ENCODE measurements at places on chromosomes 4 and X.

DNA sequence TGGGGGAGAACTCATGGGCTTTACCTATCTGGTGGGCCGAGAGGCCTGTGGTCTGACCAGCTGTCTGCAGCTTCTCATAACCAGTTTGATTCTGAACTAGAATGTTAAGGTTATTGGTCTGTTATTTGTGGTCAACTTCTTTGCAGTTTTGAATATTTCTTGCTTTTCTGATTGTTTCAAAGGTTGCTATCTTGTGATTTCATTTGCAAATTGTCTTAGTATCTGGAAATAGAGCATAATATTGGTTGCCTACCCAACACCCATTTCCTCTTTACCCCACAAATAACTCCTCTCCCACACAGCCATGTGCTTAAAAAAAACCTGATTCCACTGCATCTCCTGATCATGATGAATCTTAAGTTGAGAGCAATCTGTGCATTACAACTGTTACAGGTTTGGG is 39.1 kb upstream of the BMP2K start:
- no peak for DNase-seq

DNA sequence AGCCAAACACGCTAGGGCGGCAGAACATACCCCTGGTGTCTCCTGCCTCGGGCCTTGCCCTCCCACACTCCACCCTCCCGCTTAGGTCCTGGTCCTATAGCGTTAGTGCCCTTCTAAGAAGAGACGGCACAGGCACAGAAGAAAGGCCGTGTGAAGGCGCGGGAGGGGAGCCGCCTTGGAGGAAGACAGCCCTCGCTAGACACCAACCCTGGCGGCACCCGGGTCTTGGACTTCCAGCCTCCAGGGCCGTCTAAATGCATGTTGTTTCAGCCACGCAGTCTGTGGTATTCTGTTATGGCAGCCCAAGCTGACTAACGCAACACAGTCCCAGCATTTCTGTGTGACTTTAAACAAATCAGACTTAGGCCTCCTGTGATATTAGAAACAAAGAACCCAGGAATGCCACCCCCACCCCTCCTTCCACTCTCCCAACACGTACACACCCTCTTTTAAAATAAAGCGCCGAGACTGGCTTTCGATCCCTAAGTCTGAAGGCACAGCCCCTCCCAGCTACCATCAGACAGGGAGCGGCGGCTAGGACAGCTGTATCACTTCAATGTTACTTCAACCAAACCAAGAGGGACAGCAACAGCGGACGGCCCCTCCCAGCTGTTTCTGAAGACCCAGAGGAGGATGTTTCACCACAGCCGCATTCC is 128.0 kb downstream of the AFAP1 start:
- peak; percentile 83 for DNase-seq

DNA sequence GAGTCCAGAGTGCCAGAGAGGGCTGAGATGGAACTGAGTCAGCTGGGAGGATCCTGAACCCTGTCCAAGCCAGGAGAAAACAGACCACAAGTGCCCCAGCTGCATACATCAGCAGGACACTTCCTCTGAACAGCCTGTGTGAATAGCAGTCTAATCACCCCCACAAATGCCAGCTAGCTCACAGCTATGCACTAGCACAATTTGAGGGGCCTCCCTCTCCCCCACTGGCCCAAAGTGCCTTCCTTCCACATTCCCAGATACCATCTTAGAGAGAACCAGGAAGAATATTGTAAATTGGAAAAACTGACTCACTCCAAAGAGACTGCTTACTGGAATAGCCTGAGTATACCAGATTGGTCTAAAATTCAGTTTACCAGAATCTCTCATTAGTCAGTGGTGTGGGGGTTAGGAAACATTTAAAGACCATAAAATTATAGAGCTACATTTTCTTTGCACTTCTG is 292.6 kb upstream of the KLF3 start:
- peak; percentile 76 for DNase-seq

- DNase-seq, result no peak
These were observed 816.6 kb downstream of the GLUD2 start for GRCh38 chrX:121863976-121864375.

DNA sequence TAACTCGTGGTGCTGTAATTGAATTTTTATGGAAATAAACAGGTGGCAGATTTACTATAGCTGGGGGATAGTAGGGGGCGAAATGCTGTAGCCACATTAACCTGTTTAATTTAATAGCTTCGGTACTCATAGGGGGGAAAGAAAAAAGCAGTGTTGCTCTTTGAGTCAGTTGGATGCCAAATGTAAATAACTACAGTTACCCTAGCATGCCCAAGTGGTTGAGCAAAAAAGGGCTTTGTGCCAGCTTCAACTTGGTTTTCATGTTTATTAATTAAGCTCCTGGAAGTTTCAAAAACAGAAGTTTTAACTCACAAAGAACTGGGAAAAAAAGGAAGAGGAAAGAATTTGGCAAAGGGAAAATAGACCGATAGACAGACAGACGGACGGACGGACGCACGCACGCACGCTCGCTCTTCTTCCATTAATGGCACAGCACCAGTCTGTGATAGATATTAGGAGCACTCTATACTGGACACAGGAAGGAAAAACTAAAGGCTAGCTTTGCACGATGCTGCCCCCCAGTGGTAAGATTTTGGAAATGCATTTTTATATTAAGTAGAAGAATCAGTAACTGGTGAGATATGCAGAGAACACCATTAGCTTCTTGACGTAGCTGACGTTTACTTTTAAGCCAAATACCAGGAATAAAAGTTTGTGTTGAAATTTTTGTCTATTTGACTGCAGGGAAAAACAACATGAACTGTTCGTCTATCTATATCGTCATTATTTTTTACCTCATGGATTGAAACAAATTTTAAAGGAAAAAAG is 151.8 kb downstream of the SLC7A11 start:
- DNase-seq, result peak; percentile 78

GRCh38 chr4:130124066-130124465 is 1028.1 kb downstream of the C4orf33 start:
- DNase-seq, result no peak

- DNase-seq, result no peak
These were observed 223.5 kb upstream of the FAM241A start for GRCh38 chr4:111921714-111922113.

GRCh38 chrX:44020693-44021092 is 47.5 kb upstream of the NDP start:
- no peak for DNase-seq

DNA sequence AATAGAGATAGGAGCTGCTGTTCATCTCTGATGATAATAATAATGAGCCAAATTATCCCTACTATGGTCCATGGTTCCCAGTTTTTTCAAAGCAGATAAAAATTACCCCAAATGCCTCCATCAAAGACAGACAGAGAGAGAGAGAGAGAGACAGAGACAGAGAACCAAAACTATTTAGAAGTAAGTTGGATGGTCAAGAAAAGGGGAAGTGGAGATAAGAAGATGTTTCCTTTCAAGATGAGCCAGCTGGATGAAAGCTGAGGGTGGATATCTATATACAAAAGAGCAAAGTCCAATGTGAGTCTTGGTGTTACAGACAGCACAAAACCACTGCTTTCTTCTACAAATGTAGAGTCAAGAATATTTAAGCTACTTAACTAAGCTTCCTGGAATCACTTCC is 173.9 kb downstream of the GRIA3 start:
- DNase-seq, result no peak

DNA sequence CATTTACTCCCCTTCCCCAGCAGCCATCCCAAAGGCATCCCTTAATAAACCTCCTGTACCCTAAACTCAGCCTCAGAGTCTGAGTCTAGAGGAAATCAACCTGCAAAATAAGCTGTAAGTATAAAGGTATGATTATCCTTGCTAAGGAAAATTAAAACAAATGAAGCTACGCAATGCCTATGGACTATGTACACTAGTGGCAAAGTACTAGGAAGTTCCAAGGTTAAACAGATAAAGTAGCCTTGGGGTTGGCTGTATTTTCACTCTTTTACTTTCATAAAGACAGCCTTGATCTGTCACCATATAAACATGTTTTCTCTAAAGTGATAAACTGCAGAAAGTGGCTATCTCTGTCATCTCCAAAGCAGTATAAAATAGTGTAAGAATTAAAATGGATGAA is 35.9 kb downstream of the MAP3K15 start:
- no peak for DNase-seq

GRCh38 chr4:9861561-9861960 is 80.1 kb downstream of the DRD5 start:
- no peak for DNase-seq

- peak; percentile 68 for DNase-seq
These were observed 264.0 kb upstream of the SLIT2 start for GRCh38 chr4:19987746-19988145.

DNA sequence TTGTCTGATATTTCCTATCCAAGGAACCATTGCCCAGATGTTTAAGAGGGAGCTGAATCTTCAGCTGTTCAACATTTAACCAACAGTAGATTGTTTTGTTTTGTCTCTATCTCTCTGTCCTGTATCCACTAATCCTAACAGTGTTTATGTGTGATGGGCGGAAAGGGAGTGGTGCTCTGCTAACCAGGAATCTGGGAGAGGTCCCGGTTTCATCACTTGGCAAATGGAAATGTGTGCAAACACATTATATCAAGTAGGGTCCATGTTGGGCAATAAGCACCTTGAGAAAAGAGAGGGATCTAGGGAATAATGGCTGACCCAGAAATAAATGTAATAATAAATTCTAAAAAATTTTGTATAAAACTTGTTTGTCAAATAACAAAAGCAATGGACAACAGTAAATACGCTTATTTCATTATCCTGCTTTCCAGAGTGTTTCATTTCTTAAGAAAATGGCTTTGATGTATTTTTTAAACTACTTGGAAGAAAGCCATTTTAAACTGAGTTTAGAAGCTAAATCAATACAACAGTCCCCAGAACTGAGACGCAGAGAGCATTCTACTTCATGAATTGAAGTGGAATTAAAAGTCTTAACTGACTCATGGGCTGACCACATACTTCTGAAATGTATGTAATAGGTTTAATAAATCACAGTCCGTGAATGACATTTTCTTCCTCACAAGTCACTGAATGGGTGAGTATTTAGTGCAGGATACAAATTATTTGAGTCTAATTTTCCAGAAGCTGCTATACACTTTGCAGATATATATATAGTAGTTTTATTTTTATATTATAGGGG is 55.8 kb downstream of the EMCN start:
- peak; percentile 17 for DNase-seq

- DNase-seq, result peak; percentile 24
These were observed 17.4 kb downstream of the YY2 start for GRCh38 chrX:21873063-21873775.

DNA sequence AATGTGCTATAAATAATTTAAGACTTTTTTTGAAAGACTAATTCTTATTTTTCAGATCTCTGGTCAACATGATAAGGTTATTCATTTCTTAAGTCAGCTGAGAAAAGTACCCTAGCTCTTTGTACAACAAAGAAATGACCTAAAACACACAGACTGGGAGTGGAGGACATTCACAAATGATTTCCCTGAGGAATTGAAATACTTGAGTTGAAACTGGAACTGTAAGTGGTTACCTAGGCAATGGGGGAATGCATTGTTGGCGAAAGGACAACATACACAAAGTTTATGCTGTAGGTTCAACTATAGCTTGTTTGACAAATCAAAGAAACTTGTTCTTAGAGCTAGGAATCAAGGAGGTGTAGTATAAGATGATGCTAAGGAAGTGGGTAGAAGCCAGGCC is 915.5 kb downstream of the FAT4 start:
- DNase-seq, result no peak

DNA sequence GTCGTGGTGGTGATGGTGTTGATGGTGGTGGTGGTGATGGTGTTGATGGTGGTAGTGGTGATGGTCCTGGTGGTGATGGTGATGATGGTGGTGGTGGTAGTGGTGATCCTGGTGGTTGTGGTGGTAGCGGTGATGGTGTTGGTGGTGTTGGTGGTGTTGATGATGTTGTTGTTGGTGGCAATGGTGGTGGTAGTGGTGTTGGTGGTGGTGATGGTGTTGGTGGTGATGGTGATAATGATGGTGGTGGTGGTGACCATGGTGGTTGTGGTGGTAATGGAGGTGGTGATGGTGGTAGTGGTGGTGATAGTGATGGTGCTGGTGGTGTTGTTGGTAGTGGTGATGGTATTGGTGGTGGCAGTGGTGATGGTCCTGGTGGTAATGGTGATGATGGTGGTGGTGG is 49.1 kb downstream of the TLR10 start:
- no peak for DNase-seq

Data from AG10803 (cell line).